ENCODE measurements at places on chromosomes 16 and 17.

DNA sequence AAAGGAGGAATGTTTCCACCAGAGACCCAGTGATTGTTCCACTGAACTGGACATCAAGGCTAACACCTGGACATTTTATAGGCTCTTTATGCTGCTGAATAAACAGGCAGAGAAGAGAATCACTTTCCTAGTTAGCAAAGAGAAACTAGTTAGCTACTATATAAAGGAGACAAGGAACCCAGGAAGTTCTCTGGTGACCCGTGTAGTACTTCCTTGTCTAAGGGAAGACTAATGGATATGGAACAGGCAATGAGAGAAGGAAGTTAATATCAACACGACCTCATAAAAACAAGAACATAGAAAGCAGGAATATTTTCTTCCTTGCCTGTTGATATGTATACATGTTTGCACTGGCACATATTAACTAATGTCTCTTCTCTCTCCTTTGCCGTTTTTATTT, 30.8 kb upstream of the RPL38 start:
- DNase-seq, result no peak

DNA sequence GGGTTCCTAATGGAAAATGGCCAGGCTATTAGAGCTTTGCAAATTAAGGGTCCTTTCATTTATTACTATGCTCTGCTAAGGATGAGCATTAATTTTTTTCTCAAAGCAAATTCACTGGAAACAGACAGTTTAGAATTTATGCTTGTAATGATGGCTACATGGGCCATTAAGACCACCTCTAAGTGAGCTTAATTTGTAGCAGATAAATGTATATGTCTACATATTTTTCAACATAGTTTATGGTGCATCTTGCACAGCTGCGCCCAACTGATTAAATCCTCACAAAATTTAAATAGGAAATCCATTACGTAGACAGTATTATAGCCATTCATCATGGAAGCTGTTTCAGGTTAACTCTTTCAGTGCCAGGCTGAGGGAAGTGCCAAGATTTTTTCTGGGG, 220.9 kb downstream of the CBLN1 start:
- no peak for DNase-seq

- DNase-seq, result no peak
Measured at GRCh38 chr16:80454802-80455201, 86.0 kb upstream of the DYNLRB2 start.

DNA sequence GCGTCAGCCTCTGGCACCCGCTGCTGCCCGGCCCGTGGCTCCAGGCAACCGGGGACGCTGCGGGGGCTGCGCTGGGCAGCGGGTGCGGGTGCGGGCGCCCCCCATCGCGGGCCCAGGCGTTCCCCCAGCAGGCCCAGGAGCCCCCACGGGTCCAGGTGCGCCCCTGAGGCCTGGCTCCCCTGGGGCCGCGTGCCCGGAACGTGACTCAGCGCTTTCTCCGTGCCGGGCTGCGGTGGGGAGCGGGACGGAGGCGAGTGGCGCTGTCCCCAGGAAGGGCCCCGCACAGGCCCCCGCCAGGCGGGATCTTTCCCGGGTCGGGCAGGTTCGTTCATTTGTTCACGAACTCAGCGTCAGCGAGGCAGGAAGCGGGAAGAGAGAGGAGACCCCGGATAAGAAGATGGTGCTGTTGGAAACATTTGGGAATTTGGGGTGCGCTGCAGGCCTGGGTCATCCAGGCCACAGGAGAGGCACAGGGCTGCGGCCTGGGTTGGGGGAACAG, 18.4 kb upstream of the EXOC7 start:
- no peak for DNase-seq

GRCh38 chr17:48483471-48484131, 47.2 kb downstream of the HOXB1 start:
- peak; percentile 7 for DNase-seq

GRCh38 chr17:17051791-17052461, 9.7 kb downstream of the MPRIP start:
- peak; percentile 34 for DNase-seq

DNA sequence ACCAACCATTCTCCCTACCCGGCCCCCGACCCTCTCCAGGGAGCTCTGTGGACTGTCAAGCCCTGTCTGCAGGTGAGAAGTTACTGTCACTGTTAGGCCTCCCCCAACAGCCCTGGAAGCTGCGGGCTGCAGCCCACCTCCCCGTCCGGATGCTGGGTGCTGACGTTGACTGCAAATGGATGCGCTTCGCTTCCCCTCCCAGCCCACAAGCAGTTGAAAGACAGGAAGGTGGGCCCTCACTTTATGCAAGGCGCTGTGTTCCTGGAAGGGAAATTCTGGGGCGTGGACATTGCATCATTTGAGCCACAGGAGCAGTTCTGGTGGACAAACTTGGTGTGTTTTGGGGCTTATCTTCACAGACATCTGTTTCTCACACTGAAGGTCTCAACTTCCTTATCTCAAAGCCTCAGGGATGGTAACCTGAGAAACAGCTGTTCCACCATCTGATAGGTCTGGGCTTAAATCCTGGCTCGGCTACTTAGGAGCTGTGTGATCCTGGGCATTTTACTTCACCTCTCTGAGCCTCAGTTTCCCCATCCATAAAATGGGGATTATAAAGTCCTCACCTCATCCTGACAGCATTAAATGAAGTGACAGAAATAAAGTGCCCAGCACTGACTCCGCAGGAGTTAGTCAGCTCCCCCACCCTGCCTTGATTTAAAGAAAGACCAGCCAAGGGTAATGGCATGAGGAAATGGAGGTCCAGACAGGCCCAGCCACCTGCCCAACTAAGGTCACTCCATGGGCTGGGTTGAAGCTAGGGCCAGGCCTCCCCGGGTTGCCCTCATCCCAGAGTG, 4.6 kb upstream of the DRC7 start:
- DNase-seq, result peak; percentile 41

- DNase-seq, result no peak
Measured at GRCh38 chr16:23081675-23082119, 67.6 kb downstream of the USP31 start.

DNA sequence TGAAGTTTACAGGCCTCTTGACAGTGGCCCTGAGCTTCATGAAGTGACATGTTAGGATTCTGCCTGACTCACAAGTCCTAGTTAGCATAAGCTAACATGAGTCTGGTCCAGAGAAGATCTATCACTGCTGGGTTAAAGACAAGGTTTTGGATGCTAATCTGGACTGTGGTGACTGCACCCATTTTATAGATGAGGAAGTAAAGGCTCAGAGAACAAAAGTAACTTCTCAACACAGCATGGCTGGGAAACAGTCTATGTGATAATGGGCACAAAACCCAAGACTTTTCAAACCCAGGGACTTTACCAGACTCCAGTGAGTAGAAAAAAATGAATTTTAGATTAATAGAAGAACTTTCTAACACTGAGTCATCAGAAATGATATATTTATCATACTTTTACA, 236.8 kb upstream of the IRX5 start:
- DNase-seq, result no peak

GRCh38 chr17:63966646-63967264, 6.0 kb downstream of the SCN4A start:
- no peak for DNase-seq

GRCh38 chr17:7383742-7384488, 3.0 kb downstream of the TNK1 start:
- peak; percentile 26 for DNase-seq
